ENCODE measurements at places on chromosomes 4 and X.

DNA sequence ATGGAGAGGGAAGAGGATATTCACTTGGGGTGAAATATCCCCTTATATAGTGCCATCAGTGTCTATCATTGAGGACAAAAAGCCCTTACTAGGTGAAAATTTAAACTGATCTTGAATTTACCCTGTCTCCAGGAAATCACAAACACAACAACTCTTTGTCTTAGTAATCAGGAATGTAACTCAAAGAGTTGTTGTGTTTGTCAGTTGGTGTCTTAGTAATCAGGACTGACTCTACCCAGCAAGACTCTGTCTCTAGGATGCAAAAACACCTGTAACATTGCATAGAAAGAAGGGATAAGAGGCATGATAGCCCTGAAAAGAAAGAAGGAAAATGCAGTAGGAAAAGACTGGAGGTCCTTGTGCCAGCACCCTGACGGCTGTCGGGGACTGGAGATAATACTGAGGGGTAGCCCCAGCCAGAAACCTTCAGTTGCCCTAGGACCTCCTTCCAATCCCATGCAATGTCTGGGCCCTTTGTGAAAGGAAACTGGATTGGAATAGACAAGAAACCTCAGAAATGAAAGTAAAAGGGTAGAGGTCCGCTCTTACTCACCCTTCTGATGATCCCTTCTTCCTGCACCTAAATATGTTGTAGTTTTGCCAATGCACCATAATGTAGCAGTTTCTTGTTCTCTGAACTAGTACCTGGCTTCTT lies 45.3 kb downstream of the HMGB2 start:
- no peak for DNase-seq

GRCh38 chr4:37717576-37717975 lies 31.4 kb upstream of the RELL1 start:
- DNase-seq = no peak

- DNase-seq = no peak
These were observed 22.0 kb upstream of the TRPC3 start for GRCh38 chr4:121973816-121974215.

GRCh38 chr4:113837397-113837796 lies 75.9 kb upstream of the CAMK2D start:
- no peak for DNase-seq

GRCh38 chr4:129623233-129623875 lies 527.4 kb downstream of the C4orf33 start:
- DNase-seq = no peak

DNA sequence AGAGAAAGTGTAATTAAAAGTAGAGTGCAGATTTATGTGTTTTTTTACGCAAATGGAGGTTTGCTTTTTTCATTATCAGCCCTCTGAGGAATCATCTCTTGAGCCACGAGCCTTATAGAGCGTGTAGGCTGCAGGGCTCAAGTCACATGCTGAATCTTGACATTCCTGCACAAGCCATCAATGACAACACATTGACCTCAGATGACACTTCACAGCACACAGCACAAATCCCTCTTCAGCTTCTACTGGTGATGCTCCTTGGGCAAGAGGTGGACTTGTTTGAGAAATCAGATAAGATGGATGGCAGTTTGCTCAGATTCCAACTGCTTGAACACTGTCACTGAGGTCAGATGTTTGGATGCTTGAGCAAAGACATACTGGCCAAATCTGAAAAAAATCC lies 250.6 kb downstream of the SNCA start:
- DNase-seq = no peak

DNA sequence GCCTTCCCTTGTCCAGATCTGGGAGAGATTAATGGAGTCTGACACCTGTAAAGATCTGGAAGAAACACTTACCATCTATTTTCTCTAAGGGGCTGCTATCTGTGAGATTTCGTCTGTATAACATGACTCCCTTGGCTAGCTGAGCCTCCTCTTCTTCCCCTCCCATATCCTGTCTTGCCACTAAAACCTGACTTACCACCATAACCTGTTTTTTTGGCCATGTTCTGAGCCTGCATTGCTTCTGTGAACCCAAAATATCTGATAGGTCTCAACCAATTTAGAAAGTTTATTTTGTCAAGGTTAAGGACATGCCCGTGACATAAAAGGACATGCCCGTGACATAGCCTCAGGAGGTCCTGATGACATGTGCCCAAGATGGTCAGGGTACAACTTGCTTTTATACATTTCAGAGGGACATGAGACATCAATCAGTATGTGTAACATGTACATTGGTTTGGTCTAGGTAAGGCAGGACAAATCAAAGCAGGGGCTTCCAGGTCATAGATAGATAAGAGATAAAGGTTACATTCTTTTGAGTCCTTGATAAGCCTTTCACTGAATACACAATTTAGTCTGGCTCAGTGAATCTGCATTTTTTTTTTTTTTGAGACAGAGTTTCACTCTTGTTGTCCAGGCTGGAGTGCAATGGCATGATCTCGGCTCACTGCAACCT lies 11.4 kb downstream of the MGST2 start:
- DNase-seq = no peak

DNA sequence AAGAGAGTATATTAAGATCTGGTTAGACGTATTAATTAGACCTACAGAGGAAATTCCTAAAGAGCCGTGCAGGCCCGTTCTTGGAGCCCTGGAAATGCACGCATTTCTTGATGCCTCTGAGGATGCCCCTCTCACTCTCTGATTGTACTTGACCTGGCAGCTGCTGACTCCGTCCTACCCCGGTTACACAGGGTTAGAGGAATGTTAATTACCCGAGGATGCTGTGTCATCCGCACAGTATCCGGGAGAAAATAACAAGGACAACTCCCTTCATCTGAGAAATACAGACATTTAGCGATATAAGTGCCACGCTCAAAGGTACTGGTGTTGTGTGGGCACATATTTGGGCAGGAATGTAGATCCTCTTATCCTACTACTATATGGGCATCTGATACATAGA lies 404.6 kb upstream of the FAT1 start:
- no peak for DNase-seq
